ENCODE measurements at places on chromosomes 7 and 10. TPM values are rescaled to one million over a fixed set of nuclear protein-coding genes. Genes with fewer than 3 reads are reported as not detected.

The KCP gene
- 0.14 TPM for total RNA-seq

The CALCR gene
- total RNA-seq = not detected

The GDF2 gene
- not detected for total RNA-seq

The SPDYE6 gene
- not detected for total RNA-seq

The NEUROG3 gene
- not detected for total RNA-seq

The AP5Z1 gene
- 20.1 TPM for total RNA-seq

The TSPAN33 gene
- 6.5 TPM for total RNA-seq

The TUBB8 gene
- not detected for total RNA-seq

The ATP6V0A4 gene
- 0.26 TPM for total RNA-seq
